Fibroblast of skin of back (primary cell): ENCODE measurements at places on chromosomes 2 and 18.

GRCh38 chr2:50627505-50627904 is 404.4 kb downstream of the NRXN1 start:
- DNase-seq: no peak

GRCh38 chr2:129903586-129904425 is 75.7 kb upstream of the RAB6C start:
- no peak for DNase-seq

- DNase-seq: no peak
These were observed 1.7 kb downstream of the MBOAT2 start for GRCh38 chr2:9001778-9002177.

DNA sequence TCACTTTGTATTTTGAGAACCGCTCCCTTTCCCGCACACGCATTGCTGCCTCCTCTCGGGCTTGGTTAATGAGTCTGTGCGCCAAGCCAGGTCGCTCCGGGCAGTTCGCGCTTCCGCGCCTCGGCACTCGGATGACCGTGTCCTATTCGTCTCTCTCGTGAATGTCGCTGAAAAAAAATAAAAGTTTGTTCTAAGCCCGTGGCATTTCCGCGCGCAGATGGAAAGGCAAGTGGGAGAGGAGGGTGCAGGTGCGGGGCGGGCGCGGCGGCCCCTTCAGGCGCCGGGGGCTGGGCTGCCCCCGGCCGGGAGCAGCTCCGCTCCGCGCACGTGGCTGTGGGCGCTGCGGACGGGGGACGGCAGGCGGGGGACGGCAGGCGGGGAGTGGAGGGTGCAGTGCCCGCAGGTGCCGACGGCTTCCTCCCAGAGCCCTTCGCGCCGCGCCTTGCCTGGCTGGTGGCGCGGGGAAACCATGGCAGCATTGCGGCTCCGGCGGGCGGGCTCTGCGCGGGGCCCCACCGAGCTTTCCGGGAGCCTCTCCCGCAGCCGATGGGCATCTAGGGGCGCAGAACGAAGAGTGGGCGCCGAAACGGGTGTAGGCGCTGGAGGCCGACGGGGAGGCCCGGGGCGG is 159.6 kb upstream of the SIX2 start:
- no peak for DNase-seq

- DNase-seq: no peak
These were observed 419.3 kb downstream of the ZNF516 start for GRCh38 chr18:76075777-76076176.

- DNase-seq: no peak
These were observed 131.4 kb downstream of the ZNF236 start for GRCh38 chr18:76953583-76954233.

DNA sequence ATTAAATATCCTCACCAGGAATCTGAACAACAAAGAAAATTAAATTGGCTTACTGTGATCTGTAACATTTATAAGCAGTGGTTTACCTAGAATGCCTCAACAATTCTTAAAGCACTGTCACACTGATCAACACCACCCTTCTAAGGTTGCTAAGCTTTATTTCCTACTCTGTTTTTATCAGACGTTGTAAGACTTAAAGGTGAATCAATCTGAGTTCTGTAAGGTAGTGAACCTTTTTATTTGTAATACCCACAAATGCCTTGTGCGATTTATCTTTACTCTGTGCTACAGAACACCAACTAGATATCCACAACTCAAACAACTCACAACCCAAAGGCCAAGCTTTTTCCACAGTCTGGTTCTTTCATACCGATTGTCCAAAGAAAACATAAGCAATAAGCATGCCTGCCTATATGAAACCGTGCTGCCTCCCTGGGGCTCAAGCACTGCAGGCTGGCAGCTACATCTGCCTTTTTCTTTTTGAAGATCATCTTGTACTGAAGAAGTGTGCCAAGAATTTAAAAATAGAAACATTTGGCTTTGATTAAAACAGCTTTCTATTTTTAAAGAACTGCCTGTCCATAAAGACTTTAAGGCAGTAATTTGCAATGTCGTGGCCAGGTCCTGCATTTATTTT is 490.7 kb downstream of the NUP35 start:
- peak; percentile 47 for DNase-seq

DNA sequence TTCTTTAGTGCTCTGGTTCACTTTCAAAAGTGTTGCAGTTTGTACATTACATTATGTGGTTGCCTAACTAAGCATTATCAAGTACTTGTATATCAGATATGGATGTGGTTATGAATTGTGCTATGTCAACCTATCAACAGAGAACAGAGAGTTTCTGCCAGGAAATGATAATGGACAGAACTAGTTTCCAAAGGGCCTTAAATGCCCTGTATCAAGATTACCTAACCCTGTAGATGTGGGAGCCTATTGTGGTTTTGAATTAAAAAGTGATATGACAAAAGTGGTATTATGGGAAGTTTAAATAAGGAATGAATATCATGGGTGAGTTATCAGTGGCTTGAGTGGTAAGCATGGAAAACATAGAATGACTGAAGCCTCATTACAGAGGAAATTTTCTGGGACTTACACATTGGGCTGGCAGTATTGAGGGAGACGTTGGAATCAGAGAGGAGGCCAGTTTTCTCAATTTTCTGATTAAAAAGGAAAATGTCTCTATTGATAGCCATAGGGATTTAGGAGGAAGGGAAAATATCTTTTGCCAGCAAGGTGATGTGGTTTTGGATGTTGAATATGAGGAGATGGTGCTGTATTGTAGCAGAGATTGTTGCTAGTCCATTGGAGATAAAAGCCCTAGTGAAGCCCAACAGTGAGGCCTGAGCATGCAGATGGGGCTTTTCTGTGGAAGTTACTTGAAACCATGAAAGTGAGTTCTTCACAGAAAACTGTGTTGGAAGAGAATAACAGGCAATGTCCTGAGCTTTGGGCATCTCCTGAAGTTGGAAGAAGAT is 140.7 kb downstream of the TTC27 start:
- DNase-seq: no peak

- peak; percentile 54 for DNase-seq
These were observed 22.7 kb downstream of the EXOC6B start for GRCh38 chr2:72803151-72803550.

GRCh38 chr2:191565647-191566198 is 112.2 kb upstream of the NABP1 start:
- DNase-seq: no peak

GRCh38 chr2:76721226-76721625 is 801.0 kb downstream of the LRRTM4 start:
- no peak for DNase-seq

DNA sequence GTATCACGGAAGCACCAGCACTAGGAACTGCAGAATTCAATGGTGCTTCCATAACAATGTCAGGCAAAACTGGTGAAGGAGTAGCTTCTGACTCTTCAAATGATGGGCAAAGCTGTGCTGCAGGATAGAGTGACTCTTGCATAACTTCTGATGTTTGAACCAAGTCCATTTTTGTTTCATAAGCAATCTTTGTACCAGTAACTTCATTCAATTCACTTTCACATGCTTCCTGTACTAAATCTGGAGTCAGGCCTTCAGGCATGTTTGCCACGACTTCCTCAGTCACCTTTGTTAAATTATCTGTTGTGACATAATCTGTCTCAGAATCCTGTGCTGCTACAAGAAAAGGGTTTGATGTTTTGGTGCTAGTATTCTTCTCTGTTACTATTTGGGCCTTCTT is 24.0 kb downstream of the RTN4 start:
- no peak for DNase-seq

GRCh38 chr2:19176172-19176852 is 182.1 kb downstream of the OSR1 start:
- DNase-seq: no peak

GRCh38 chr2:54867457-54867856 is 144.0 kb downstream of the EML6 start:
- DNase-seq: no peak

- DNase-seq: no peak
These were observed 211.0 kb downstream of the AKAIN1 start for GRCh38 chr18:4986066-4986465.

- no peak for DNase-seq
These were observed 237.6 kb upstream of the FOSL2 start for GRCh38 chr2:28155086-28155485.

GRCh38 chr18:66558773-66559172 is 45.1 kb downstream of the CDH19 start:
- no peak for DNase-seq

DNA sequence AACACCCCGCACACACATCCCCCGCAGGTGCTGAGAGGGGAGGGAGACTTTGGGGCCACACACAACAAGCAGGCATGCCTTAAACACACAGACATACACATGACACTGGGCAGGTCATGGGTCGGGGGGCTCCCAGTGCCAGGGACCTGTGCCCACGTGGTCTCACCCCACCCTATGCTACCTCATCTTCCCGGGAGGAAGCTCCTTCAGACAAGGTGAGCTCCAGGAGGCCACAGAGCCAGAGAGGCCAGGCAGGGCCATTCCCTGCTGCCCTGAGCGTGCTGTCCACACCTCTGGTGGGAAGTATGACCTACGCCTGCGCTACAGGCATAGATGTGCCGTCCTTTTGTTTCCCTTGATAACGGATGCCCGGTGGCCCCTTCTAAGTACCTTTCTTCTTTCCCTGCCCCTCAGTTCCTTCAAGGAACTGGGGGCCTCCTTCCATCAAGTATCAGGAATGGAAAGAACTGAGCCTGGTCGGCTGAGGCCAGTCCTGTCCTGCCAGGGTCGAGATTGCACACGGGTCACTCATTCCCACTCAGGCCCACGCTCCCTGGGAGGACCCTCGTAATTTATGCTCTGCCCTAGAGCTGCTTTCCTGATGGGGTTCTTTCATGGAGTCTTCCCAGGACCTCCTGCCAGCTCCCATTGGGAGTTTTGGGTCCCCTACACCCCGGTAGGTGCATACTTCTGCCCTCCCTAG is 4.7 kb downstream of the TEKT4 start:
- DNase-seq: no peak

DNA sequence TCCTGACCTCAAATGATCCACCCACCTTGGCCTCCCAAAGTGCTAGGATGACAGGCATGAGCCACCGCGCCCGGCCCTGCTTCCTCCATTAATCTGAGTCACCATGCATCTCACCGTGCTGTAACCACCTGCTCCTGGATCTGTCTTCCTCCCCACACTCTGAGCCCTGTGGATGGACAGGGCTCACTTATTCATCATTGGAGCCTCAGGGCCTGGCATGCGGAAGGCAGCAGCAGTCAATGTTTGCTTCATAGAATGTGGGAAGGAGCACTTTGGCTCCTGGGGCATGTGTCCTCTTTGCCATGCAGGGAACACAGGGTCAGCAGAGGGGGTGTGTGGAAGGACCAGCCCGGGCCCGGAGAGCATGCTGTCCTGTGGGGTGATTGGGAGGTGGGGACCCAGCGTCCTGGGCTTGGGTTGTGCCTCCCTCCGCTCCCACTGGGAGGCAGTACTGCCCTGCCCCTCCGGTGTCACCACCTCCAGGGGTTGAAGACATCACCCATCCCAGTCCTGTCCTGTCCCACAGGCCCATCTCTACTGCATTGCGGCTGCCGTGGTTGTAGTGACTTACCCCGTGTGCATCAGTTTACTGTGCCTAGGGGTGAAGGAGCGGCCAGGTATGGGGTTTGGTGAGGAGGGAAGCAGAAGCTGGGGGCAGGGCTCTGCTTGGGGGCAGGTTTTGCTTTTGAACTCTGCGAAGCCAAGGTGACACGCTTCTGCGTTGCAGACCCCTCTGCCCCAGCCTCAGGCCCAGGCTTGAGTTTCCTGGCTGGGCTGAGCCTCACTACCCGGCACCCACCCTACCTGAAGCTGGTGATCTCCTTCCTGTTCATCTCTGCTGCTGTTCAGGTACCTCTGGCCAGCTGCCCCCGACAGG is 11.5 kb downstream of the MFSD2B start:
- DNase-seq: no peak

GRCh38 chr2:71965530-71965929 is 182.1 kb downstream of the CYP26B1 start:
- DNase-seq: no peak

DNA sequence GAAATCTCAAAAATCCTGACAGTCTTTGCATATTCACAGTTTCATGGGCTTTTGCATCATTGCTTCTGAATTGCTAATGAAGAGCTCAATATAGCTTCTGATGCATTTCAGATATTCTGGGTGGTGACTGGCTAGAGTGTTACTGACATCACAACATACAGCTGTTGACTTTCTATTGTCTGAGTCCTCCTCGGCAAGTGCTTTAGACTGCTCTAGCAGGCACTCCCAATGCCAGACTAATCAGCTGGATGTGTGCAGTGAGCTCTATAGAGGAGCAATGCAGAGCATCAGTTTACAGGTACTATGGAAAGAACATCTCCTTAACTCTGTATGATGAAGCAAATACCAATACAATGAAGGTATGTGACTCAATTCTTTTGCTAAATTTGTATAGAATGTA is 54.9 kb downstream of the R3HDM1 start:
- DNase-seq: no peak

DNA sequence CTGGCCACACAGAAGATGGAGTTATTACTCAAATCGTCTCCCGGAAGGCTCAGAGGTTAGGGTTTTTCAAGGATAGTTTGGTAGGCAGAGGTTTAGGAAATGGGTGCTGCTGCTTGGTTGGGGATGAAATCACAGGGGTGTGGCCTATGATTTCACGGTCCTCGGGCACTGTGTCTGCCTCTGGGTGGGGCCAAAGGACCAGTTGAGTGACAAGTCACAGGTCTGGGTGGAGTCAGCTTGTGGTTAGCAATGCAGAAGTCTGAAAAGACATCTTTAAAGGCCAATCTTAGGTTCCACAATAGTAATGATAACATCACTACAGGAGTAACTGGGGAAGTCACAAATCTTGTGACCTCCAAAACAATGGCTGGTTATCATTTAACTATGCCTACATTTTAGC is 387.8 kb downstream of the ZNF521 start:
- no peak for DNase-seq

DNA sequence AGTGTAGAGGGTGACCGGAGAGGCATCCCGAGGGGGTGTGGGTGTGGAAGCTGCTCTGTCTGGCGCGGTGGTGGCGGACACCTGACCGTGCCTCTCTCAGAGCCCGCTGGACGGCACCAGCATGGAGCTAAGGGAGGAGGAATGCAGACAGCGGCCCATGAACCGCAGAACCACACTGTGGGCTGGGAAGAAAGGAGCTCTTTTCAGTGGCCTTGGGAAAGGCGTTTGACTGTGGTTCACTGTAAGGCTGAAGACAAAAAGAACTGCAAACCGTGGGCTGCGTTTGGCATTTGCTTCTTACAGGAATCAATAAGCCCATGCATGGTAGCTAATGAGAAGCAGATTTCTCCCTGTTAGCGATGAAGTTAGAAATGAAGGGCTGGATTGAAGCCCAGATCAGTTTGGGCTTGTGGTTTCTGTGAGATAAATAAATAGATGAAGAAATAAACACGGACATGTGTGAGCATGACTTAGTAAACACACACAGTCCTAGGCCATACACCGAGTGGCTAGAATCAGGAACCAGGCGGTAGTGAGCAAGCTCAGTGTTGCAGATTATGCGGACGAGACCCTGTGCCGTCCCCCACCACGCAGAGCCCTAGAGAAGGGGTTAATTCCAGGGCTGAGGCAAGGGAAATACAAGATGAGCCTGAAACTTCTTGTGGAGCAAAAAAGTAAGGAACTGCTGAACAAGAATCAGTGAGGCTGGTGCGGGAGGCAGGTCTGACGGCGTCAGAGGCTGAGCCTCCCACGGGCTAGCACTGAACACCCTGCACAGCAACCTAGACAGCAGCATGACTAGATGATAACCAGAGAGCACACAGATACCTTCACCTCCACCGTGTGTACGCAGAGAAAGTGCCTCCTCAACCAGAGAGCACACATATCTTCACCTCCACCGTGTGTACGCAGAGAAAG is 29.3 kb upstream of the NFATC1 start:
- no peak for DNase-seq

- DNase-seq: peak; percentile 45
These were observed 231.1 kb upstream of the HS6ST1 start for GRCh38 chr2:128549646-128550260.

GRCh38 chr2:237791977-237792727 is 6.4 kb upstream of the RBM44 start:
- peak; percentile 8 for DNase-seq
